ENCODE measurements at places on chromosomes 7 and 10. TPM values are rescaled to one million over a fixed set of nuclear protein-coding genes. Genes with fewer than 3 reads are reported as not detected.

The SVOPL gene
- not detected for polyA plus RNA-seq

The FZD1 gene
- 12.0 TPM for polyA plus RNA-seq

The GPR15LG gene
- polyA plus RNA-seq, result not detected

The GIMAP8 gene
- 6.1 TPM for polyA plus RNA-seq

The KIF11 gene
- polyA plus RNA-seq, result 11.8 TPM

The A1CF gene
- 0.10 TPM for polyA plus RNA-seq

The HELLS gene
- 7.5 TPM for polyA plus RNA-seq

The NCF1 gene
- polyA plus RNA-seq, result 2.2 TPM

The ATOH7 gene
- 0.15 TPM for polyA plus RNA-seq

The ICA1 gene
- 4.6 TPM for polyA plus RNA-seq

The ASB10 gene
- 6.2 TPM for polyA plus RNA-seq

The PTPRN2 gene
- polyA plus RNA-seq, result 1.7 TPM

The PLPP4 gene
- polyA plus RNA-seq, result 0.10 TPM

The EIF4H gene
- 208 TPM for polyA plus RNA-seq

The SHH gene
- 0.06 TPM for polyA plus RNA-seq

DNA sequence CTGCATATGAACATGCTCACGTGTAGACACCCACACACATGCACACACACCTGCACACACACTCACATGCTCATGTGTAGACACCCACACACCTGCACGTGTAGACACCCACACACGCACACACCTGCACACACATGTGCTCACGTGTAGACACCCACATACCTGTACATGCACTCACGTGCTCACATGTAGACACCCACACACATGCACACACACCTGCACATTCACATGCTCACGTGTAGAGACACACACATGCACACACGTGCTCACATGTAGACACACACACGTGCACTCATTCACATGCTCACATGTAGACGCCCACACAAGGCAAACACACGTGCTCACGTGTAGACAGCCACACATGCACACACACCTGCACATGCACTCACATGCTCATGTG is 275.8 kb downstream of the PTPRN2 start:
- no peak for DNase-seq

DNA sequence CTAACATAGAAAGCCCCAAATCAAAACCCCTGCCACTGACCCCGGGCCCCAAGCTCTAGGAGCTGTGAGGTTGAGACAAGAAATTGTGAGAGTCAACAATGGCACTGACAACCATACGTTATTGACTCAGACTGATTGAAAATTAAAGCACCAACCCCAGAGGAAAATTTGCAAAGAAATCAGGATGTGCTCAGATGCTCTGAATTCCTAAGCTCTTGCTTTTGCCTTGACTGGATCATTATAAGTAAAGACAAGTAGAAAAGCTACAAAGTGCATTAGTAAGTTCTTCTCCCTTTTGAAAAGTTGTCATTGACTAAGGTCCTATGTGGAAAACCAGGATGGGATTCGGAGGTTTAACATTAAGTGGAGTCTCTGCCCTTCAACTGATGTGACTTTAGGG is 130.2 kb downstream of the SAMD9 start:
- DNase-seq, result no peak

GRCh38 chr10:117464176-117464575 is 78.4 kb upstream of the EMX2 start:
- DNase-seq, result no peak

DNA sequence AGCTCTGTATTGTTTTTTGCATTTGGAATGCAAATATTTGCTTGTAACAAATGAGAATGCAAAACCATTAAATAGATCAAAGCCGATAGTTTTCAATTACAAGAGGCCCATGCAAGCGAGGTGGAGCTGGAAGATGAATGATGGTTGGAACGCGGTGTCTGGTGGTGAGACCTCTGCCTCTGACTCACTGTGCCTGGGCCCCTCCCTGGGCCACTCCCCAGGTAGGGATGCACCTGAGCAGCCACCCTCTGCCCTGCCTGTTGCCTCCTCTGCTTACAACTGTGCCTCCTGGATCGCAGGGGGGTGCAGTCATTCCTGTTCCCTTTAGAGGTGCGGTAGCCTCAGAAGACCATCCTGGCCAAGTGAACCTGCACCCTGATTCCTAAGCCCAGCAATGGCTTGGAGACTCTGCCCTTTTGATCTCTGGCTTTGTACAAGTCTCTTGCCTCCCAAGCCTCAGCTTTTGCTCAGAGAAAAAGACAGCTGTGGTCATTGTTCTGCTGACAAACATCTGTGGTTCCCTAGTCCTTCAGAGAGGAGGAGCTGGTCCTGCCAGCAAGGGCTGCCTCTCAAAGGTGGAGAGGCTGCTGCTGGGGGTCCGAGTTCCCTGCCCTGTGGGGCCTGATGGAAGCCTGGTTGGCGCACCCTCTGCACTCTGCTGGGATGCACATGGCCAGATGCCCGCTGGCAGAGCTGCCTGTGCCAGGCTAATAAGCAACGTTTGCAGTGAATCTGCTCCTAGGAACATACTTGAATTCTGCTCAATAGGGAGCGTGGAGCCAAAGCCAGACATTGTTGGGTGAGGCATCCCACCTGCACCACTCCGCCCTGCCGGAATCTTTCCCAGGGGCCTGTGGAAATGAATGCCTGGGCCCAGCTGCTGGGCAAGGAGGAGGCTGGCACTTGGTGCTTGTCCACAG is 126.3 kb upstream of the TCERG1L start:
- no peak for DNase-seq

DNA sequence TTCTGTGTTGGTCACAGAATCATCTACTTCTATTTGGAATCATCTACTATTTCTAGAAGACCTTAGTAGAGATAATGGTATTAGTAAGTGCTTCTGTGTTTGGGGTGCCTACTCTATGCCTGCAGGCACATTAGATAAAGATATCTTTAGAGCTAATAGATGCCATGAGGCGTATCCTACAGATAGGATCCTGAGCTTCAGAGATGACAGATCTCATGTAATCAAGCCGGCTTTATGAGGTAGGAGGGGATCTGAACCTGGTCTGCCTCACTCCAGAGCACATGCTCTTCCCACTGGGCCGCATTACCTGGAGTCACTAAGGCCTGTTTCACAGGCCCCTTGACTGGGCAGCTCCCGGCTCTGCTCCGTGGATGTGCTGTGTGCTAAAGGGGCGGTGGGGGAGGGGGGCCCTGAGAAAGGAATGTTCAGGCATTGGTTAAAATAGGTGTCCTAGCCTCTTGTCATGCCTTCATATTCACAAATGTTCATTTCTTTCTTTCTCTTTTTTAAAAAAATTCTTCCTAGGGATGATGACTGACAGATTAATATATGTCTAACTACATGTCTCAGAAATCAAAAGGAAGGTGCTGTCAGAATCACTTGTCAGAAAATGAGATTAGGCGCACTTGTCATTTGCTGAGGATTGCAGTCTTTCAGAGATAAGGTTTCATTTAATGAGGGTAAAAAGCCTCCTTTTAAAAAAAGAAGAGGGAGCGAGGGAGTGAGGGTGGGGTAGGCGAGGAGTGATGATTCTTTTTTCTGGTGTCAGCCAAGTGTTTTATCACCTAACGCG is 458.0 kb upstream of the GALNT17 start:
- no peak for DNase-seq

DNA sequence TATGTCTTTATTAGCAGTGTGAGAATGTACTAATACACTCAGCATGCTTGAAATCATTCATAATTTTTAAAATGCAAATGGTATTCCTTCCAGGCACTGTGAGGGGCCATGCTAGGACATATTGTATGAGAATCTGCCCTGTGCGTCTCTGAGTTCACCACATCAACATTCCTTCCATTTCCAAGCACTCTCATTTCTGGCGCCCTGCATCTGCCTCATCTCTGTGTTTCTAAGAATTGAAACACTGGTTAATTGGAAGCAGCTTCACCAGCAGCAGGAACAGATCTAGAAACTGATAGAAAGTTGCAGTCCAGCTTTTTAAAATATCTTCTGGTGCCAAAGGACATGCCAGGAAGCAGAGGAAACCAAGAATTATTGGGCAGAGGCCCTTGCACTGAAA is 555.9 kb upstream of the DPP6 start:
- DNase-seq, result no peak

- no peak for DNase-seq
Measured at GRCh38 chr10:121167534-121168243, 316.5 kb downstream of the WDR11 start.

GRCh38 chr7:23287612-23288011 is 11.5 kb upstream of the MALSU1 start:
- DNase-seq, result no peak

DNA sequence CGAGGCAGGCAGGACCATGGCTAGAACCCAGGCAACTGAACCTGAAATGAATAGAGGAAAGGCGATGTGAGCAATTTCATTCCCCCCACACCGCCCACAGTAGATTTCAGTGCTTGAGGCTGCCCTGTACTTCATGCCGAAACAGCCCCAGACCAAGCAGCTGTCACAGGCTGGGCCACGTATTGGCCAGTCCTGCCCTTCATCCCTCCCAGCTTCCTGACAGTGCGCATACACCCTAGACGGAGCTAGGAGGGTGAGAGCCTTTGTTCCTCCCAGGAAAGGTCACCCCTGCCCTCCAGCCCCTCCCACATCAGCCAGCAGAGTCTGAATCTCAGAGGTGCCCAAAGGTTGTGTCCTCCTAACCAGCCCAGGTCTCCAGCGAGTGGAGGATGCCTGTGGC is 98.8 kb downstream of the ZMIZ1 start:
- no peak for DNase-seq

GRCh38 chr7:140209866-140210609 is 33.3 kb upstream of the KDM7A start:
- no peak for DNase-seq

DNA sequence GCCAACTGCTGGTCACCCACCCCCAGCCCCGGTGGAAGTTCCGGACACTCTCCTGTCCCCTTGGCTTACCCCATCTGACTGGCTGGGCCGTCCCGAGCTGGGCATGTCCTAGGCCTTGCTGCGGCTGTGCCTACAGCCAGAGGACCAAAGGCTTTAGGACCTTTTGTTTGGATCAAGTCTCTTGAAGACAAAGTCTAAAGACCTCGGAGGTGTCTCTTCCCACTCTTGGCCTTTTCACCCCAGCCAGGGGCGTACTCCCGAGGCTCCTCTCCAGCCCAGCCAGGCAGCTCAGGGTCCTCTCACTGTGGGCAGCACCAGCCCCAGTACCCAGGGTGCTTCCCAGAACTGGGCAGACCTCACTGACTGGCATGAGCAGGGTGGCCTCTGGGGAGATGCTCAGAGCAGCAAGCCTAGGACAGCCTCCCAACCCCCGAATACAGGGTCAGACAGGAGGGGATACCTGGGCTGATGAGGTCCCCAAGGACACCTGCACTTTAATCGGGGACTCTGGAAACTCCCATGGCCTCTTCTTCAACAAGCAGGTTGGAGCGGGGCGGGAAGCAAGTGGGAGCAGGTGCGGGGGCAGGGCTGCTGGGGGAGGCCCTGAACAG is 2.7 kb upstream of the PWWP2B start:
- DNase-seq, result no peak

- no peak for DNase-seq
Measured at GRCh38 chr10:60534761-60535389, 145.2 kb upstream of the ANK3 start.

DNA sequence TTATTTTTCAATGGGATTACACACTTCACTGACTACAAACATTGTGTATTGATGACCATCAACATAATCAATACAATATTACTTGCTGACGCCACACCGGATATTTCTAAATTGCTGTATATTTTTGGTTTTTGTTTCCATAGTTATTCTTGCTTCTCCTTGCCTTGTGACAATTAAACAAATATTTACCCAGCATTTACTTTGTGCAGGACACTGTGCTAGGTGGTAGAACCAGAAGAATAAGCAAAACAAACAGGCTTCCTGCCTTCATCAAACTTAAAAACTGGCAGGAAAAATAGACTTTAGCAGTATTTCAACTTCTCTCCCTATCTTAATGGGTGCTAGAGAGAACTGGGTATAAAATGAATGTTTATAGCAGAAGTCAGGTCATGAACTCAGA is 50.6 kb downstream of the ZNF277 start:
- DNase-seq, result no peak

- no peak for DNase-seq
Measured at GRCh38 chr7:30157204-30157603, 22.4 kb downstream of the MTURN start.

DNA sequence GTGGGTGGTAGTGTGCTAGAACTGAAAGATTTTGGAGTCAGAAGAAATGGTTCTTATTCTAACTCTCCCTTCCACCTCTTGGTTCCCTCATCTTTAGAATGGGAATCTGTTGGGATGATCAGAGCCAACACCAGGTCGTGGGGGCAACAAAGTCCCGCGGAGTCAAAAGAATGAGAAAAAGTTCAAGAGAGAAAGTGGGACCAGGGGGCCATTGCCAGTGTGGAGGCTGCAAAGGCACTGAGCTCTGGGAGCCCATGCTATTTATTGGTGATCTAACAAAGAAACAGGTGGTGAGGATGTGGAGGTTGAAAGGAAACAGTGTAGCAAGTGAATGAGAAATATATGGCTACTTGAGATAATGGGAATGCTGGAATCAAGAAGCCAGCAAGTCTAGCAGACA is 29.4 kb downstream of the AGAP4 start:
- DNase-seq, result no peak

GRCh38 chr7:71303566-71303965 is 171.6 kb downstream of the GALNT17 start:
- no peak for DNase-seq

GRCh38 chr10:58511765-58512490 is 744 bp upstream of the BICC1 start:
- no peak for DNase-seq

DNA sequence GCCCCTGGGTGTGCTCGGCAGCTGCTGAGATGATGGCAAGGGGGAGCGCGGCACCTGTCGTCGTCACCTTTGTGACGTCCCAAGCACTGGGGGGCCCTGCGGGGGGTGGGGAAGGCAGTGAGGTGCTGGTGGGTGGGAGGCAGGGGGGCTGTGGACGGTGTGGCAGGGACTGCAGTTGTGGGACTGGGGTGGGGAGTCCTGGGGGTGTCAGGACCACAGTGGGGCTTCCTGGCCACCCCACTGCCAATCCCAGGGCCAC is 82.2 kb downstream of the DNAJB6 start:
- DNase-seq, result no peak

- no peak for DNase-seq
Measured at GRCh38 chr7:149175150-149175549, 20.2 kb upstream of the ZNF282 start.

DNA sequence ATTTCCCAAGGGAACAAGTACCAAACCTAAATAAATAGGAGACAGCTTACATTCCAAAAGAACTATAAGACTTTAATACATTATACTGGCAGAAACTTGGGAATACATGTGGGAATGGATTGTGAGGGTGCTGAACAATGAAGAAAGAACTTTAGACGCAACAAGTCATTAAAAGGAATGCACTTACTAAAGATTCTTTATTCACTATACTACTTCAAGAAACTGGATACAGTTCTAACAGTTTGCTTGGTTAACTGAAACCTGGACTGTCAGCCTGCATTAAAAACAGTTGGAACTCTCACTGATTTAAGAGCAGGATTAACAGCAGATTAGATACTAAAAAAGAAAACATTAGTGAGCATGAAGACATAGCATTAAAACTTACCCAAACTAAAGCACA is 12.0 kb downstream of the CACUL1 start:
- no peak for DNase-seq

DNA sequence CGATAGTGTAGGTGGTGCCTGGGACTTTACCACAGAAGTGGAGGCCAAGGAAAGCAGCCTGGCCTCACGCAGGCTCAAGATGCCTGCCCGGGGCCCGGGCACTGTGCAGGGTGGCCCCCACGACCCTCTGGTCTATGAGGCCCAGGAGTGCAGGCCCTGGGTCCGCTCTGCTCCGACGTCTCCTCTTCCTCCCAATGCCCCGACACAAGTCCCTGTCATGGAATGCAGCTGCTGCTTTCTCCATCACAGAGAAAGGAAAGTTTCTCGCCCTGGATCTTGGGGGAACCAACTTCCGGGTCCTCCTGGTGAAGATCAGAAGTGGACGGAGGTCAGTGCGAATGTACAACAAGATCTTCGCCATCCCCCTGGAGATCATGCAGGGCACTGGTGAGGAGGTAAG is 28.3 kb upstream of the HK1 start:
- DNase-seq, result no peak

All from forelimb muscle (tissue), 1 donor.